ENCODE measurements at places on chromosomes 1 and 21.

- DNase-seq: no peak
Observed at GRCh38 chr1:216855810-216856209, 132.6 kb upstream of the ESRRG start.

GRCh38 chr1:7388488-7389185 is 382.5 kb upstream of the VAMP3 start:
- no peak for DNase-seq

GRCh38 chr1:76433526-76433925 is 359.0 kb downstream of the ST6GALNAC3 start:
- DNase-seq: no peak

GRCh38 chr1:1361233-1361981 is 3.1 kb upstream of the MXRA8 start:
- DNase-seq: no peak

- no peak for DNase-seq
Observed at GRCh38 chr1:67850151-67850551, 16.9 kb upstream of the GNG12 start.

DNA sequence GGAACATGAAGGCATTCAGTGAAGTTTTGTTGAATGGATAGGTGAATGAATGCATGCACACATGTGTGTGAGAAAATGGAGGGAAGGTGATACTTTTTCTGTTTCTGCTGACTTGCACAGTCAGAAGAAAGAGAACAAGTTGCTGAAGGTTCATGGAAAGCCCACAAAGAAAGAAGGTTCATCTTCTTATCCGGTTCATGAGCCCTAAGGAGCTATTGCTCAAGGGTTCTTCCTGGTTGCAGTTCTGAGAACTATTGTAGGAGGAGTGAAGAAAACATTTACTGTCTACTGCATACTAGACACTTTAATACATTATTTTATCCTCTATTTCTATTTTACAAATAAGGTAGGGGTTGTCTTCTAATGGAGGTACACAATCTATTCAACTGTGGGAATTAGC is 13.4 kb upstream of the NIBAN1 start:
- DNase-seq: no peak

GRCh38 chr1:88680911-88681622 is 3.0 kb upstream of the PKN2 start:
- no peak for DNase-seq

GRCh38 chr1:174991473-174991872 is 8.3 kb upstream of the CACYBP start:
- DNase-seq: no peak

GRCh38 chr1:77018311-77018710 is 151.0 kb downstream of the ST6GALNAC5 start:
- no peak for DNase-seq

GRCh38 chr1:2345297-2346075 is 45.9 kb downstream of the MORN1 start:
- DNase-seq: no peak

DNA sequence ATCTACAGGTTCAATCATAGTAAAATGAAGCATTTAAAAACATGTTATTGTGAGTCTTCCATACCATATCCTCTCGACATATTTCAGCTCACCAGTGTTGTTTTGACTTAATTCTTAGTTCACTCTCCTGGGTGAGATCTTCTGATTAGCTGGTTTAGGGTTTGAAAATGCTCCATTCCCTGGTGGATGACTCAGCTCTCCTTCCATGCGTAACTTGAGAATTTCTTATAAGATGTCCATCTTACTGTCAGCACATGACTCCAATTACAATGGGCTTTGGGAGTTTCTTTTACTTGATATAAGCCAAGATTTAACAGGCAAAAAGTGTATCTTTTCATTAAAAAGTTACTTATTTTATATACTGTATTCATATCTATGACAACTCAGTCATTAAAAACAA is 476.5 kb downstream of the BRINP3 start:
- no peak for DNase-seq

DNA sequence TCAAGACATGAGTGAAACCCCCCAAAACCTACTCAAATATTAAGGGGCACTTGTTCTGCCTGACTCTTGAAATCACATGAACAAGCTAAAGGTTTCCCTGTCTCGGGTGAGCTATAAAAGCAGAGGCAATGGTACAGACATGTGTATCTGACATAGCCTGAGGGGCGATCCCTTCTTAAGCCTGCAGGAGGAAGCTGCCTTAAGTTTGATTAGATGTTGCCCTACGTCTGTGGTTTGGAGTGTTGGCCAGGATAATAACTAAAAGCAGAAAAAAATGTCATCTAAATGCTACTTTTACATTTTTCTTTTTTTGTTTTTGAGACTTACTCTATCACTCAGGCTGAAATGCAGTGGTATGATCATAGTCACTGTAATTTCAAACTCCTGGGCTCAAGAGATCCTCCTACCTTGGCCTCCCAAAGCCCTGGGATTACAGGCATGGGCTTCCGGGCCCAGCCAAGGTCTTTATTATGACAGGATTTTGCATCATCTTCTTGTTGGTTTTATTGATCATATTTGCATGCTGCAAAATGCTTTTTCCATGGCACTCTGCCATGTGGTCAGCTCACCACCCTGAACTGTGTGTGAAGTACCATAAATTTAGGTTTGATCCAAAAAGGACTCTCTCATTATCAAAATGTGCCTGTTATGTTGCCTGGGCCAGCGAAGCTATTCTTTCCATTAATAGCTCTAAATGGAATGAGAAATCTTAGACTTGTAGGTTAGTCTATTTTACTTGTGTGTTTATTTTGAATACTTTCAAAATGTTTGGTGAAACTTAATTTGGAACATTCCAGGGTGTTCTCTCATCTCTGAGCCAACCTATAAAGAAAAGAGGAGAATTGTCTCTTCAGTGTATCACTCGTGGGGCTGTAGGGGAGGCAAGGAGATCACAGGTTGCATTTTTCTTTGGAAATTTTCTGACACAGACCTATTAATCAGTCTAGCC is 15.0 kb upstream of the HMGN1 start:
- no peak for DNase-seq

- no peak for DNase-seq
Observed at GRCh38 chr21:45577801-45578175, 35.5 kb upstream of the SLC19A1 start.

DNA sequence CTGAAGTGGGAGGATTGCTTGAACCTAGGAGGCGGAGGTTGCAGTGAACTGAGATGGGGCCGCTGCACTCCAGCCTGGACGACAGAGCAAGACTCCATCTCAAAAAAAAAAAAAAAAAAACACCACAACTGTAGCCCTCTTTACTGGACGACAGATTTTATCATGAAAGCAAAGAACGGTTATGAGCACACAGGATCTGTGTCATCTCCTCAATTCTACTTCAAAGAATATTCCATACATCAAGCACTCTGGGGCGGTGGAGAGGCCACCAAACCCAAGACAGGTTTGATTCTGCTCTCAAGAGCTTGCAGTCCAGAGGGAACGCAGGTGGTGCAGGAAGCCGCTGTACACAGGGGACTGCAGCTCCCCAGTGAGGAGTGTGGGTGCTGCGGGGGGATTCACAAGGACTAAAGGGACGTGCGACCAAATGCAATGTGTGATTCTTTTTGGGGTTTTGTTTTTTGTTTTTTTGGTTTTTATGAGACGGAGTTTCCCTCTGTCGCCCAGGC is 110.1 kb downstream of the SPSB1 start:
- no peak for DNase-seq

- DNase-seq: no peak
Observed at GRCh38 chr21:41601573-41602368, 93.8 kb upstream of the TMPRSS2 start.
